Stimulated activated CD8-positive, alpha-beta memory T cell treated with anti-CD3 and anti-CD28 coated beads, Interleukin-7, amount 100 ng/mL, for 48 hours (primary cell): ENCODE measurements at places on chromosomes 1 and 21.

- no peak for DNase-seq
Observed at GRCh38 chr1:14168326-14169063, 430.0 kb upstream of the KAZN start.

DNA sequence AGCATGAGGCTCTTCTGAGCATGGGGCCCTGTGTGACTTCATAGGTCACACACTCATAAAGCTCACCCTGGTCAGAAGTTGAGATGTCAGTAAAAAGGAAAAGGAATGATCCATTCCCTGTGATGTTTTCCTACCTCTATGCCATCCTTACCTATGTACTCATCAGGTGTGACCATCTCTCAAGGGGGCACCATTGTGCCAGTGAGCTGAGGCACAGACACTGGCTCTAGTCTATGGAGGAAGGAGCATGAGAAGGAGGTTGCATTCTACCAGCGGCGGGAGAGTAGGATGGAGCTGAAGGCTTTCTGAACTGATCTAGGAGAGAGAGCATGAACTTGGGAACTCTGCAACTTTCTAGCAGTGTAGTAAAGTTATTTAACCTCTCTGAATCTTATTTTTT is 65.8 kb upstream of the RGL1 start:
- no peak for DNase-seq

- DNase-seq = no peak
Observed at GRCh38 chr1:59972216-59972927, 45.8 kb upstream of the CYP2J2 start.

- DNase-seq = no peak
Observed at GRCh38 chr21:40282912-40283886, 416.0 kb downstream of the PCP4 start.

DNA sequence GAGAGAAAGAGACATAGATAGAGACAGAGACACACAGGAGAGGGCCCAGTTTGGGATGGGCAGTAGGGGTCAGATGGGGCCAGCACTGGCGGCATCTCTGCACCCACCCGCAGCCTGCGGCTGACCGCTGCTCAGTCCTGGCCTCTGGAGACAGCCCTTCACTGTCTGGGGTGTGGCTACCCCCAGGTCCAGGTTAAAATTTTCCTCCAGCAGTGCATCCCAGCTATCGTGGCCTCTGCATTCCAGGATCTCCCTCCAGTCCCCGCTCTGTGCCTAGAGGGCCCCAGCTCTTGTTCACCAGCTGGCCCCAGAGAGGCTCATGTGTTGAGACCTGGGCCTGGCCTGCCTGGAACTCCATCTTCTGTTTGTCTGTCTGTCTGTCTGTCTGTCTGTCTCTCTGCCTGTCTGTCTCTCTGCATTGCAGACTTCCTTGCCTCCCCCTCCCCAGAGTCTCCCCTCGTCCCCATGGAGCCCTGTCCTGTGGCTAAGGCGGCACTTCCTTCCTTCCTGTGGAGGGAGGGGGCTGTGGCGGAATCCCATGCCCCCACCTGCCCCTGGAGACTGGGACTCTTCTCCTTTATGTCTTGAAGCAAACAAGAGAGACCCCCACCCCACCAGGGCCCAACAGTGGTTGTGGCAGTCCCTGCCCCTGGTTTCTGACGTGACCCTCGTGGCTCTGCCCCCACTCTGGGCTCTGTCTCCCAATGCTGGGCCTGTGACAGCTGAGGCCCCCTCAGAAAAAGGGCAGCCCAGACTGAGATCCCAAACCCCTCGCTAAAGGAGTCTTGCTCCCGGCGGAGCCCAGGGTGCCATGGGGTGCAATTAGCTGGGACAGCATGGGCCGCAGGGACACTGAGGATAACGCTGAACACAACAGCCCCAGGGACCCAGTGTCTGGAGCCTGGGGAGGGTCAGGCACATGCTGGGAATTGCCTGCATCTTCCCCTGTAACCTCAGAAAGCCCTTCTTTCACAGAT is 241.8 kb downstream of the NPHP4 start:
- no peak for DNase-seq

GRCh38 chr1:196412326-196412725 is 195.9 kb downstream of the KCNT2 start:
- no peak for DNase-seq

DNA sequence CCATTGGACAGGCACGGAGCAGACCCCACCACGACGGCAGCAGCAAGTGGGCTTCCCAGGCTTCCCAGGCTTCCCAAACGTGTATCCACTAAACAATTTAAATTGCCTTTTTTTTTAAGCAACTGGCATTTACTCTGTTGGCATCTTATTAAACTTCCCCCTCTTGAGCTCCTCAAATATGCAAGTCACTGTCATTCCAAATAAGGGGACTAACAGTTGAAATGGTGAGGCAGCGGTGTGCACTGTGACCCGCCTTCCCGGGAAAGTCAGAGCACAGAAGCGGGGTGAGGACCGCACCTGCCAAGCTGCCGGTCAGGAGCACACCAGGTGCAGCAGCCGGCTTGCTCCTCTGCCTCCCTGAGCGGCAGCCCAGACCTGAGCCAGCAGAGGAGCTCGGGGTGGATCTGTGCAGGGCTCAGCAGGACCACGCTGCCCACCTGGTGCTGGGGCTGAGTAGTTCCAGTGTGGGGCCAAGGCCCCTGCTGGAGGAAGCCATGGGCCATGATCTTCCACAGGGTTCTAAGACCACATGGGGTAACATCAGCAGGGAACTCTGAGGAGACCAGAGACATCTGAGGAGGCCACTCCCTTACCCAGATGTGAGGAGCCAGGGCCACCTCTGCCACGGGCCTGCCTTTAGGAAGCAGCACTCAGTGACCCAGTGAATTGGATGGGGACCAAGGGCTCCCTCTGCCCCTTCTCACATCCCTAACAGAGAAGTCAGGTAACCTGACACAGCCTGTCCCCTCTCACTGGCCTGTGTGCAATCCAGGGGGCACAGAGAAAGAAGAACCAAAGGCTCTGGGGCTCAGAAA is 245.4 kb downstream of the NPHP4 start:
- DNase-seq = no peak

DNA sequence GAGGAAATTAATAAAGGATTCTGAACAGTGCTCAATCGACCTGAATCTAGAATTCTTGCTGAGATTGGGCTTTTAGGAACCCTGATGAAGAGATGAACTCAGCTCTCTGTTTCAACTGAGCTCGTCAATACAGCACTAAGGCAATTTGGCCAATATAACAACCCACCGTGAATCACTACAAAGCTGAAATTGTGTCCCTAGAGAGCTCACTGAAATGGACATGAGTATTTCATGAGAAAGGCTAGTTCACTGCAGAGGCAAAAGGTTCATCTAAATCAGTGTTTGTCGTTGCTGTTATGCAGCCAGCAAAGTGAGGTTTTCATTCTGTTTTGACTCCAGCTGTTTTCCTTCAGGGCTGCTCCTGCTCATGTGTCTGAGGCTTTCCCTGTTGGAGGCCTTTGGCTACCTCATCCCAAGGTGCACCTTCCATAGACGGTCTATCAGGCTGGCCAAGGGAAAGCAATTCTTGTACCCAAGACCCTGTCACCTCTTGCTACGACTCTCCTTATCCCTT is 83.5 kb downstream of the URB2 start:
- DNase-seq = no peak

DNA sequence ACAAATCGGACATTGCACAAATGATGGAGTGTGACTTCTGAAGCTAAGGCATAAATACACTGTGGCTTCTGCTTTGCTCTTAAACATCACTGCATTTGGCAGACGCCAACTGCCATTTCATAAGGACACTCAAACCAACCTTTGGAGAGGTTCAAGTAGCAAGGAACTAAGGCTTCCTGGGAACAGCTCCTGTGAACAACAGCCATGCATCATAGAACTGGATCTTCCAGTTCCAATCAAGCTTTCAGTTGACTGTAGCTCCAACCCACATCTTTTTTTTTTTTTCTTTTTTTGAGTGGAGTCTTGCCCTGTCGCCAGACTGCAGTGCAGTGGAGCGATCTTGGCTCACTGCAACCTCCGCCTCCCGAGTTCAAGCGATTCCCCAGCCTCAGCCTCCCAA is 10.7 kb upstream of the HUNK start:
- DNase-seq = no peak

DNA sequence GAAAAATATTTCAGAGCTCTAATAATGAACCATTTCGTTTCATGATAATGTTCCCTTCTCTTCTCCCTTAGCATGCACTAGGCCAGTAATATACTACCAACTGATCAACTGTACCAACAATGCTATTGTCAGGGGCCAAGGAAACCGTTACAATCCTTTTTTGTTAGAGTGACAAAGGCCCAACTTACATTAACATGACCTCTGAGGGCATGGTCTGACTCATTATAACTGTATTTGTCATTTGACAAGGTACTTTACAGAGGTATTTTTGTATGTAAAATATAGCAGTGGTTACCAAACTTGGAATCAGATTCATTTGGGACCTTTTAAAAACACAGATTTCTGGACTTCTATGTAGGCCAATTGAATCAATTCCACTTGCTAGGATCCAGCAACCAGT is 102.6 kb upstream of the RRP15 start:
- no peak for DNase-seq

DNA sequence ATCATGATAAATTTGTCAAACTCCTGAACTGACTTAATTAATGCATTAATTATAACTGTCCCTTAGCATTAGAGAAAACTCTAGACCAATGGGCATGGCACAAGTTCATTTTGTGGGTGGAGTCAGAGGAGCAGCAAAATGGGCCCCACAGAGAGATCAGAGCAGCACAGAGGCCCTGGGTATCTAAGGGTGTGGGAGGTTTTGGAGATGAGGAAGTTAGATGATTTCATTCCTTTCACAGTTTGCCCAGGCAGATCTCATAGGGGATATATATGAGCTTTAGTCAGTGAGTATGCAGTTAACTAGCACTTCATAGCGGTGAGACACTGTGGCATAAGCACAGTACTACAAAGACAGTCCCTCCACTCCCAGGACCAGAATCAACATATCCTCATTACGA is 117.3 kb downstream of the MAB21L3 start:
- no peak for DNase-seq

DNA sequence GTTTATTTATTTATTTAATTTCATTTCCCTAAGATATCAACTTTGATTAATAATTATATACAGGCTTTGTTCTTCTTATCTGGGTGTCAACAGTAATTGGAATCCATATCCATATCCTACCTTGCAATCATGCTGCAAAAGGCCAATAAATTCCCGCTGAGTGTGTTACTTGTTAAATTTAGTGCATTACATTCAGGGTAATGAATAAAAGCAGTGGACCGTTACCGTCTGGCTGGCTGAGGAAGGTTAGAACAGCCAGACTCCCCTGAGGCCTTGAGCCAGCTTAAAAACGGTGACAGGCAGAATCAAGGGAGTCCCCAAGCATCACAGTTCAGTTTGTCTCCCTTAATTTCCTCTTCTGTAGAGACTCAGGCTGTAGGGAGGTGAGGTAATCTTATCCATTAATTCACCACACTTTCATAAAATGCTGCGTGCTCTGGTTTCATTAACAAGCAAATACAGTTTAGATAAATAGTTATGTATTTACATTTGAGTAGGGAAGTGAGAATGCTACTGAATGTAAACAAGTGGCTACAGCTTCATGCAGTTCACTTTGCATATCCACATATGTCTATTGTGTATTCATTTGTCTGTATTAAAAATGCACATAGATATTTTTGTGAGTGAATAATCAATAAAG is 888.2 kb upstream of the CXADR start:
- no peak for DNase-seq

DNA sequence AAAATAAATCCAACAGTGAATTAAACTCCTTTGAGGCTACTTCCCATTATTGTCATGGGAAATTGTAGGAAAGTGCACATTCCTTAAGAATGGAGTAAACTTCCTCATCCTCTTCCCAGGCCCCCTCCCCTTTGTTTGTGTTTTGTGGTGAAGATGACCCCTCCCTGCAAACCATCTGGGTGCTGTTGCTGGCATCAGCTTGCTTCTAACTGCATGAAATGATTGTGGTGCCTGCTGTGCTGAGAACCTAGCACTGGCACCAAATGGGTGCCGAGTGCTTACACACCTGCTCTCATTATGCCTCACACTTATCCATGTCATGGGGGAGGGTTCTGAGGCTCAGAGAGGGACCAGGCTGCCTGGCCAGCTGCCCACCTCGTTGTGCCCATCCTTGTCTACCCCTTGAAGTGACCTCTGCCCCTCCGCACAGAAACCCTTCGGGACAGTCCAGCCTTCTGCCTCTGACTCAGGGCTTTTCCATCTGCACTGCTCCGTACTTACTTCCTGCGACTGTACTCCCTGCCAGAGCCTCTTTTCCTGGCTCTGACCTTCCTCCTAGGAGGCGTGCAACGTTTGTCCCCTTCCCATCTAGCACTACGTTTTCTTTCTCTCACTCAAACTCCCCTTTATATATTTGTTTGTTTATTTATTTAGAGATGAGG is 30.6 kb downstream of the CAPN2 start:
- DNase-seq = no peak

GRCh38 chr21:43274022-43274945 is 105.5 kb downstream of the CRYAA start:
- no peak for DNase-seq

DNA sequence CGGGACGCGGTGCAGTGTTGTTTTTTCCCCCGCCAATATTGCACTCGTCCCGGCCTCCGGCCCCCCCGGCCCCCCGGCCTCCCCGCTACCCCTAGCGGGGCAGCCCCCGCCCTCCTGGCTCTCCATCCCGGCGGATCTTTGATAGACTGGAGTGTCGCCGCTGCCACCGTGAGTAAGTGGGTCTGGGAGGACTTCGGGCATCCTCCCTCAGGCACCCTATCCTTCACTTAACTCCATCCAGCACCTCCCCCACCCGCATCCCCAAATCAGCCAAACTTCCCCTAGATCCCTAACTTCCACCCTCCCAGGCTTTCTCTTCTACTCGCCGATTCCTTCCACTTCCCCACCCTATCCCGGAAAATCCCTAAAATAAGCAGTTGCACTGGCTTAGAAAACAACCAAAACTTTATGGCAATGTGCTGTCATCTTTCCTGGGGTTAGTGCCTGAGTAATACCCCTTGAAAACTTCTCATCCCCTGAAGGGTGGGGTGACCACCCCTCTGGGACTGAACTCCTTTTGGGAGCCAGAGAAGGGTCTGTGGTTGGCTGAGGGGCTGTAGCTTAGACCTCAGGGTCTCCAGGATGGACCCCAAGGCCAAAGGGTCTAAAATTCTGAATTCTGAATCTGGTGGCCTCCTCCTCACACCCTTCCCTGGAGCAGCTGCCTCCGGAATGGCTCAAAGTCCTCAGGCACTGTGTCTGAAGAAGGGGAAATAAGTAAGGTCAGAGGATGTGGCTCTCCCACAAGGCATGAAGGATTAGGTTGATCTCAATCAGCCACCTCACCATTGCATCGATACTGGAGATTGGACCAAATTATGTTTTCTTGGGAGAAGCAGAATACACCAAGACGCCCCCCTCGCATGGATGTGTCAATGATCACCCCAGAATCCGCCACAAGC is 12.2 kb downstream of the THBS3 start:
- no peak for DNase-seq
